CD8-positive, alpha-beta T cell (primary cell): ENCODE measurements at places on chromosomes 13 and 19. TPM values are rescaled to one million over a fixed set of nuclear protein-coding genes. Genes with fewer than 3 reads are reported as not detected.

Gene LAIR1
- total RNA-seq: 15.3 TPM

- DNase-seq: no peak
Observed at GRCh38 chr13:35954207-35954560, 177.0 kb downstream of the DCLK1 start.

Gene CATSPERD
- not detected for total RNA-seq

GRCh38 chr19:2070436-2070827 is 19.4 kb upstream of the MKNK2 start:
- DNase-seq: no peak

DNA sequence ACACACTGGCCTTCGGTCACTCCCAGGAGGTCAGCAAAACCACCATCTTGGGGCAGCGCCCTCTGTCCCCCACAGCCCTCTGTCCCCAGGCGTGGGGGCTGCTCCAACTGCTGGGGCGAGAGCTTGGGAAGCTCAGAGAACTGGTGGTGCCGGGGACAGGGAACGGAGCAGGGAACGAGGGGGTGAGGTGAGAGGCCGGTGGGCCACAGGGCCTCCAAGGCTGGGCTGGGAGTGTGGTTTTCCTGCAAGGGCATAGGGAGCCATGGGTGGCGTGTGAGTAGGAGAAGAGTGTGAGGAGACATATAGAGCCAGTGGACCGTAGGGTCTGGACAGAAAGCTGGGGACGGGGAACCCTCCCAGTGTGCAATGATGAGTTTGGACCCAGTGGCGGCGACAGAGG is 34.1 kb downstream of the F2RL3 start:
- no peak for DNase-seq

Gene NLRP5
- not detected for total RNA-seq

- DNase-seq: no peak
Observed at GRCh38 chr19:46744005-46744691, 1.7 kb upstream of the FKRP start.

Gene IL17D
- total RNA-seq: 0.58 TPM

- DNase-seq: no peak
Observed at GRCh38 chr13:34003656-34004055, 185.7 kb downstream of the RFC3 start.

DNA sequence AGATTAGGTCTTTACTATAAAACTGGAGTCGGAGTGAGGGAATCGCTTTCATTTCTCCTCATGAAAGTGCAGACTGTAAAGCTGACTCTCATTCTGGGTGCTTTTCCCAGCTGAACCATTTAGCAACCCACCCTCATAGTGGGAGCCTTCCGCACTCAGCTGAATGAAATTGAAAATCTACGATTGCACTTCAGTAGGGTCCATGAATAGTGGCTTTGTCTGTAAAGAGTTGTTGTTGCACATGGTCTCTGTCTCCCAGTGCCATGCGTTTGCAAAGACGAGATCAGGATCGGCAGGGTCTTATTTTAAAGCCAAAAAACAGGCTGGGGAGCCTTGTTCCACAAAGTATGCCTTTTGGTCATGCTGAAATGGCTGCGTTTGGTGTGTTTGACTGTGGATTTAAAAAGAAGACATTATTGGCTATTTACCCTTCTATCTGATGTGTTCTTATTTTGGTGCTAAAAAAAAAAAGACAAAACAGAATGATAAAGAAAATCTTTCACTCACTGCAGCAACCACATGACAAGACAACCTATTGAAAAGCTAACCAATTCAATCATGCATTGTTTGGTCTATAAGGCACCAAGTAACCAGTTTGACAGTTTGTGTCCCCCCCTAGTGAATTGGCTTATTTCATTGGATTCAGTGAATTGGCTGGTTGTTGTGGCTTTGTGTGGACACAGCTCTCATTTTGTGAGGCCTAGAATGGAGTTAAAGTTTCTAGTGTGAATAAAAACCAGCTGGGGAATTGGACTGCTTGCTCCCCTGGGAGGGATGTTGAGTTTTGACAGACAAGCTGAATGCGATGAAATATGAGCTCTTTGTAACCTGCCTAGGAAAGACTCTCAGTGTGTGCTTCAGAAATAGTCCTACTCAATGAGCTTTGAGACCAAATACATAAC is 65.6 kb downstream of the ARHGAP35 start:
- DNase-seq: no peak

Gene DLL3
- total RNA-seq: 0.14 TPM

GRCh38 chr19:14450168-14450874 is 17.2 kb downstream of the PKN1 start:
- peak; percentile 77 for DNase-seq

DNA sequence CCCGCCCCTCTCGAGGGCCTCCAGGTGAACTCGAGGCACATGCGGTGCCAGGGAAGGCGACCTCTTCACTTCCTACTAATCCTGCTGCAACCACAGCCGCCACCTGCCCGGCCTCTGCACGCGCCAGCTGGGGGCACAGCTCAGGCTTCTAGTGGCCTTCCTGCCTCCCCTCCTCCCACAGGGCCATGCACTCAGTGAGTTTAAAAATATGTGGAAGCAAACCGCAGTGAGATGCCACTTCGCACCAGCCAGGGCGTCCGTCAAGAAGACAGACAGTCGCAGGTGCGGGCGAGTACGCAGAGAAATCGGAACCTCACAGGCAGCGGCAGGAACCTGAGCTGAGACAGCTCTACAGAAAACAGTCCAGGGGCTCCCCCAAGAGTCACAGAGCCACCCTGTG is 10.4 kb downstream of the LMNB2 start:
- DNase-seq: peak; percentile 60

Gene CCDC124
- total RNA-seq: 29.7 TPM

DNA sequence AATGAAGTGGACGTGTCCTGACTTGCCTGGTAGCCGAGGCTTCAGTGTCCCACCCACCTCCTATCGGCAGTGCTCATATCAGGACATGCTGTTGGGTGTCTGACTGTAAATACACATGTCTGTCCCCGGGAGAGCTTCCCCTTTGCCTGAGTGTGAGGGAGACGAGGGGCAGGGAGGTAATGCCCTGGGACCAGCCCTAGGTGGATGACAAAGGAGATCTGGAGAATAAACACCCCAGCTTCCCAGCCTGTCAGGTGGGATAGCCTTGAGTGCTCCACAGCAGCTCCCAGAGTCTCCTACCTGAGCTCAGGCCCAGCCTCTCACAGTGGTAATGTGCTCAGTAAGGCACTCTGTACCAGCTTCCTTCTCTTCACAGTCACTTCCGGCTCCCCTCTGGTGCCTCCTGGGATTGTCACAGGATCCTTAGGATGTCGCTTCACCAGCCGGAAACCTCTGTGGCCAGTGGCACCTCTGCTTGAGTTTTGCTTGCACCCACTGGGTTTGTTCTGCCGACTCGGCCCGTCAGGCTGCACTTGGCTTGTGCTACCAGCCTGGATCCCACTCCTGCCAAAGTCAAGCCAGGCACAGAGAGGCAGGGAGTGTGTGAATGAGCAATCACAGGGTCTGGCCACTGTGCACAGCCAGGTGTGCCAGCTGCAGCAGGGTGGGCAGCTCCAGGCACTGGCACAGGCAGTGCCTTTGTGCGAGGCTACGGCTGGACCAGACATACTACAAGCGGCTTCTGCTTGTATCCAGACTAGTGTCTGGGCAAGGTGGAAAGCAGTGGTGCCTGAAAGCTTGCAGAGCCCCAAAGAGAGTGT is 54.4 kb upstream of the RGCC start:
- DNase-seq: no peak

- no peak for DNase-seq
Observed at GRCh38 chr19:45587873-45588272, 3.3 kb upstream of the OPA3 start.

Gene IRGC
- total RNA-seq: not detected

Gene B3GNT8
- 1.8 TPM for total RNA-seq

DNA sequence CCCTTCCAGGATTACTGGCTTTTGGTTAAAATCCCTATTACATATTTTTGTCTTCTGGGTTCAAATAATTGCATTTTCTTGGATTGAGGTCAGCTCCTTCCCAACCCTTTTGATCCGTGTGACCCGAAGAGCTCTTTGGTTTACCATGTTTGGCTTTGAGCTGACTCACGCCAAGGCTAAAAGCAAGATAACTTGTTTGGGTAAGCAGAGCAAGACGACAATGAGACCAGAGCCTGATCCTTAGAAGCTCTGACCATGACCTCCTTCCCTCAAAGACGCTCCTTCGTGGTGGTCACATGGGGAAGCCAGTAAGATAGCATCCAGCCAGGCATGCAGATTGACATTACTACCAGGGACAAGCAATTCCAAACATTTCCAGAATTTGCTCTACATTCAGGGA is 153.8 kb downstream of the DCT start:
- DNase-seq: no peak

DNA sequence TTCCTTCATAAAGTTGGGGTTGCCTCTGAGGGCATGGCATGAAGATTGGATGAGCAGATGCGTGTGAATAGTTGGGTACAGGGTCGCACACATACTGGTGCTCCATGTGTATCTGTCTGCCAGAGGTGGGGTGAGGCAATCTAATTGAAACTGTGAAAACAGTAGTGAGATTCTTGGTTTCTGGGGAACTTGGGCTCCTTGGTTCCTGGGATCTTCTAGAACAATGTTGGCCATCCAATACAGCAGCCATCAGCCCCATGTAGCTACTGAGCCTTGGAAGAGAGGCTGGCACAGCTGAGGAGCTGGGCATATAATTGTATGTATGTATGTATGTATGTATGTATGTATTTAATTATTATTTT is 616 bp downstream of the FCHO1 start:
- DNase-seq: no peak

- DNase-seq: peak; percentile 98
Observed at GRCh38 chr19:55178781-55179599, 1.1 kb downstream of the SYT5 start.

GRCh38 chr13:111924678-111925075 is 142.3 kb upstream of the SOX1 start:
- DNase-seq: no peak
